ENCODE measurements at places on chromosomes 7 and 10.

- DNase-seq = no peak
These were observed 97.2 kb downstream of the COL13A1 start for GRCh38 chr10:69898941-69899340.

DNA sequence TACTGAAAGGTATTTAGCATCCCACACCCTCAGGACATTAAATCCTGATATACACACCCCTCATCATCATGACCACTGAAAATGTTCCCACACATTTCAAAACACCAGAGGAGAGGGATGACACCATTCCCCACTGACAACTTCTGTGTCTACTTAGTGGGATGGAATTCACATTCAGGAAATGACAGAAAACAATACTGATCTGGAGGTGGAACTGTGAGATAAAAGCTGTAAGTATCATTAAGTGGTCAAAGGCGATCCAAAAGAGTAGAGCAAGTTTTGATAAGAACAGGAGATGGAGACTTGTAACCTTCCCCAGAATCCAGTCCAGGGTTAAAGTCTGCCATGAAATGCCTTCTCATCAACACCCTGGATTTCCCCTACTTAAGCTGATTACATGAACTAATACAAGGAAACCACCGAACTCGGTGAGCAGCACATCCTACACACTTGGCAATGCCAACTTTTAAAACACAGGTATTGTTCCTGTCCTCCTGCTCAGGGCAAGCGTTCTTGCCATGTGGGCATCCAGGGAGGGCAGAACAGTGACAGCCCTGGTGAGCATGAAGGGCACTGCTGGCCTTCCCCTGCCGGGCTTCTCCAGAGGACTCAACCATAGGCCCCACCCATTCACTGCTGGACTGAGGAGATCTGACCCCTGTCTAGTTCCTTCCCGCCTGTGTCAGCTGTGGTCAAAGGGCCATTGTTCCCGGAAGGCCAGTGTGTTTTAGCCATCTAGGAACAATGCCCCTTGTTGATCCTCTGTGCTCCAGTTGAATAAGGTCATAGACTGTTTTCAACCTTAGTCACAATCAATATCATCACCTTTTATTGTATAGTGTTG, 85.0 kb downstream of the SGMS1 start:
- no peak for DNase-seq

GRCh38 chr10:70494536-70494935, 16.0 kb downstream of the PALD1 start:
- no peak for DNase-seq

DNA sequence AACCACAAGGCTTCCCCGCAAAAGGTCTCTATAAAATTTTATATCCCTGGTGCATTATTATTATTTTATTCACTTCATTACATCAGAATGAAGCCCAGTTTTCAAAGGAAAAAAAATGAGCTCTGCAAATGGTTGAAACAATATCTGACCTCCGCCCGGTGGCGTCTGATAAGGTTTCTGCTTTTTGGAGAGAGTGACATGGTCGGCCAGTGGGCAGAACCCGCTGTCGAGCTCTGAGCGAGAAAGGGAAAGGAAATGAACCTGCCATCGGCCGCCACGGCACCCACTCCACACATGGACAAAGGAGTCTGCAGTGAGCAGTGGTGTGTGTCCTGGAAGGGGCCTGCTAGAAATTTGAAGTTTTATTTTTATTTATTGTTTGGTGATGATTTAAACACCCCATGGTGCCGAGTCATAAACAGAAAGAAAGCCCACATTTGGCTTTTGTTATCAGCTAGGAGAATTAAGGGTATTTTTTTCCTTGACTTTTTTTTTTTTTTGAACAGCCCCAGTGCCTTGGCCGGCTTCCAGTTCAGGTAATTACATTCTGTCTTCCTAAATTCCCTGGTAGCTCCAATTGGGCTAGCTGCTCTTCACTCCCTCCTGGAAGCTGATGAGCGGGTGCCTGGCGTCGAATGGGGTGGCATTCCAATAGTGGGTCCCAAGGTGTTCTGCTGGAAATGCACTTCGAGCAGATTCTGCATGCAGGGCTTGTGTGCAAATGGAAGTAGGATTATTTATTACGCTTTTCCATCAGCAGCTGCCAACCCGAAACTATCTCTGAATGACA, 149.4 kb upstream of the MKI67 start:
- no peak for DNase-seq

GRCh38 chr7:131967216-131967730, 410.8 kb upstream of the PODXL start:
- DNase-seq = no peak

GRCh38 chr10:13751191-13751764, 164.5 kb downstream of the PRPF18 start:
- no peak for DNase-seq

DNA sequence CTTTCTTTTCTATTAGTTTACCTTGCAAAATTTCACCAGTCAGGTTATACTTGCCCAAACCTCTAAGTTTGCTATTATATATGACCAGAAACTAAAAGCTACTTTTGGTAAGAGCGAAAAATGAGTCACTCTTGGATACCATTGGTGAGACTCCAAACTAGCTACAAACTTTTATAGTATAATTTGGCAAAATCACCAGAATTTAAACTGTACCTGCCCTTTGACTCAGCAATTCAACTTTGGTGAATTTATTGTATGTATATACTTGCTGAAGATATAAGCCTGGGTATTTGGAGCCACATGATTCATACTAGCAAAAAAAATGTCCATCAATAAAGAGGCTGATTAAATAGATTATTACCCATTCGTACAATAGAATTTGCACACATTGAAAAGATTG, 178.7 kb upstream of the STEAP1 start:
- no peak for DNase-seq

DNA sequence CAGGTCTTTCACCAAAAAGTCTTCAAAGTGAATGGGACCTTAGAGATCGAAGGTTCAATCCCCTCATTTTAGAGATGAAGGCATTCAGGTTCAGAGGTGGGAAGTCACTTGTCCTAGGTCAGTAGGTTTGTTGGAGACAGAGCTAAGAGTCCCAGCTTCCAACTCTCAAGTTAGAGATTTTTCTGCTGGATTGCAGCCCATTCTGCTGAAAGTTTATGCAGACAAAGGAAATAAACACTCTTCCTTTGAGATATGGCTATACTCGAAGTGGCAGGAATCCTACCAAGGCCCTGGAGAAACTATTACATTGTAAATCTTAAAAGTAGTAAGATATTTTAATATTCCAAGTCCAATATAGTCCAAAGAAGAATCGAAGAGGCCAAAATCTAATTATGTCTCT, 64.4 kb downstream of the LYZL1 start:
- no peak for DNase-seq

GRCh38 chr7:159196584-159196983, 51.9 kb upstream of the VIPR2 start:
- no peak for DNase-seq

DNA sequence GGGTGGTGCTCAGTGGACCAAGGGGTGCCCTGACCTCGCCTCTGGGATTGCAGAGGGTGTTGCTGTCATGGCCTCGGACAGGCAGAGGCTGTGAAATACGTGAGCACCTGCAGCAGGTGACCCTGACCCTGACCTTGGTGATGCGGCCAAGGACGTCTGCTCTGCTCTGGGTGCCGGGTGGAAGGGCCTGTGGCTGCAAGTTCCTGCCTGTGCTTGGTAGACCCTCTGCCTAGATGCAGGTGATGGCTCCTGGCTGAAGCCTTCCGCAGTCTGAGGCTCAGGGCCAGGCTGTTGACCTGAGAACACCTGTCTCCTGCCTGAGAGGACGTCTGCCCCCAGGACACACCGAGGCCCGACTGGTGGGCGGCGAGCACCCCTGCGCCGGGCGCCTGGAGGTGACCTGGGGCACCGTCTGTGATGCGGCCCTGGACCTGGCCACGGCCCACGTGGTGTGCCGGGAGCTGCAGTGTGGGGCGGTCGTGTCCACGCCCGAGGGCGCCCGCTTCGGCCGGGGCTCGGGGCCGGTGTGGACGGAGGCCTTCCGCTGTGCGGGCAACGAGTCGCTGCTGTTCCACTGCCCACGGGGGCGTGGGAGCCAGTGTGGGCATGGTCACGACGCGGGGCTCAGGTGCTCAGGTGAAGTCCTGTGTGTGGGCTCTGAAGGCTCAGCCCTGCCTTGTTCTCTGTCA, 4.4 kb downstream of the SCART1 start:
- no peak for DNase-seq

GRCh38 chr10:109770663-109771062, 152.6 kb downstream of the XPNPEP1 start:
- no peak for DNase-seq

DNA sequence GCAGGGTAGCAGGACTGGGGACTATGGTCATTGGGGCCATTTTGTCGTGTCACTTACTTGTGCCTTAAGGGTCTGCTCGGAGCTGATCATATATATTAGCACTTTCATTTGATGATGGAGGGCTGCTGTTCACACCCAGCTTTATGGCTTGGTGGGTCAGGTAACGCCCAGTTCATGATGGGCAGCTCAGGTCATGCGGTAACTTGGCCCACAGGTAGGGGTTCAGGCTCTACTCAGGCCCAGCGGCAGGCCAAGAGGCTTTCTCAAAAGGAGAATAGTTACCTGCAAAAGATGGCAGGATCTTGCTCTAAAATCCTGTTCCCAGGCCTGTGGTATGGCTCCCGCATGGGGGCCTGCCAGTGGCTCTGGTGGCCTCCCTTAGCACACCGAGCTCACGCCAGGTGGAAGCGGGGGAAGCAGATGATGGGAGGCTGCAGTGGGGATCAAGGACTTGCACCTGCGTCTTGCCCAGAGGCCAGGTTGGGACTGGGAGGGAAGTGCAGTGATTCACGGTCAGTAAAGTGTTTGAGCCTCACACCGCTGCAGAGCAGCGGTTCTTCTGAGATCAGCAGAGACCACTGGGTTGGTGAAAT, 109.5 kb downstream of the ADCY1 start:
- no peak for DNase-seq

DNA sequence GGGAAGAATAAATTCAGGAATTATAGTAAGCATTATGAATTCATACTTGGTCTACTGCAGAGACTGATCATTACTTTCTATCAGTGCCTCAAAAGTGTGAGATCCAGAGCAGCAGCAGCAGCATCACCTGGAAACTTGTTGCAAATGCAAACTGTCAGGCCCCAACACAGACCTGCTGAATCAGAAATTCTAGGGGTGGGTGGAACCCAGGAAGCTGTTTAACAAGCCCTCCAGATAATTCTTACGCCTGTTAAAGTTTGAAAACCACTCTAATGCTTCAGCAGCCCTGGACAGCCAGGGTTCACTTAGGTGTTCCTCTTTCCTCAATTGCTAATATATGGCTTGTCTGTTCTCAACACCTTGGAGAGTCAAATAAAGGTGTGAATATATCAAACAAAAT, 19.5 kb downstream of the CACUL1 start:
- DNase-seq = no peak

DNA sequence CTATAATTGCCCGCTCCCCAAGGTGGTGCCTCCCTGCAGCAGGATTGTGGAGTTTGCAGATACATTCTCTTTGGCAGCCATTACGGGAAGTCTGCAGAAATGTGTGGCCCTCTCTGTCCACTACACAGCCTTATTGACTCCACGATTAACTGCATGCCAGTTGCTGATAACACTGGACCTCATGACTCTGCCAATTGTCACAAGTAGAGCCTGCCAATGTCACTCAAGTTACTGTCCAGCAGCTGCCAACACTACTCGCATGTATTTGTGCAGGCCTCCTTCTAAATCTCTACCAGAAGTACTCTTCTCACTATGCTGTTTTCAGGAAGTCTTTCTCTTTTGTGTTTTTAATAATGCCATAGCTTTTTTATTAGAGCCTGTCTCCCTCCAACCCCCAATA, 128.8 kb downstream of the PPP1R3A start:
- DNase-seq = no peak

GRCh38 chr7:101418694-101419093, 56.0 kb downstream of the COL26A1 start:
- DNase-seq = no peak

DNA sequence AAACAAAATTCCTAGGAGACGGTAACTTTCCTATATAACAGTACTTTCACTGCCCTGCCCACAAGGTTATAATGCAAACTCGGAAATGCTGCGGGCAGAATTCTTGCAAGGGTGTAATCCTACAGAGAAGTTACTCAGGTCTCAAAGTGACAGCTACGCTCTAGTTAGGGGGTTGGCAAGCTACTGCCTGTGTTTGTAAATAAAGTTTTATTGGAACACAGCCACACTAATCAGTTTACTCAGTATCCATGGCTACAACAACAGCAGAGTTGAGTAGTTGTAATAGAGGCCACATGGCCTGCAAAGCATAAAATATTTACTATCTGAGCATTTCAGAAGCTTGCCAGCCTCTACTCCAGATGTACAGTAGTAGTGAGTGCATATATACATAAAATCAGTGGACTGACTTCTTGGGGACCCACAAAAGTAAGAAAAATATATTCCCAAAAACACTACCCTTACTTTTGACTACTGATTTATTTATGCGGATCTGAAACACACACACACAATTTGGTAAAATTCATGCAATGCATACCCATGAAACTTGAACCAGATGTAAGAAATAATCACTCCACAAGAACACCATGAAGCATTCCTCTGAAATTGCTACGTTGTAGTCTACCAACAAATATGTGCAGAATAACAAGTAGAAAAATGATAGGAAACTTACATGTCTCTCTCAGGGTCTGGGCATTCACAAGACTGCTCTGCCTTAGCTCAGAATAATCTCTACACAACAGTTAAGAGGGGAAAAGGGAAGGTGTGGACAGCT, 53.0 kb downstream of the SMURF1 start:
- no peak for DNase-seq

DNA sequence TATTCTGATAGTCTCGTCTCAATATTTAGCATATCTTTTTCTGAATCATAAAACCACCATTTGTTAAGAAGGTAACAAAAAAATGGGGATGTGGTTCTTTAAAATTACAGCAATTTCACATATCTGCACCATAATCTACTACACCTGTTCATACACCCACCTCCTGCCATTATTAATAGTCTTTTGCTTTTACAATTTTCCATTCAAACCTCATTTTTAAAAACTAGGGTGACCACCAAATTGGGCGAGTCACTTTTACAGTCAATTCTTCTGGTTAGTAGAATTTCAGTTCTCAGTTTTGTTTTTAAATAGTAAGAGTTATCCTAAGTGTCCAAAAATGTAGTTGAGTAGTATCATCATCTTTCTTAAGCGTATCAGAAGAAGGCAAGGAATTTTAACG, 48.4 kb upstream of the GSAP start:
- DNase-seq = no peak

GRCh38 chr7:158428131-158428836, 159.3 kb downstream of the PTPRN2 start:
- no peak for DNase-seq

- peak; percentile 41 for DNase-seq
These were observed 23.9 kb upstream of the CALD1 start for GRCh38 chr7:134755422-134756022.

GRCh38 chr7:102050864-102051460, 233.5 kb downstream of the CUX1 start:
- DNase-seq = no peak

Data from activated naive CD4-positive, alpha-beta T cell treated with anti-CD3 and anti-CD28 coated beads, Interleukin-2, amount 50 U/mL, for 16 hours (primary cell).